ENCODE measurements at places on chromosomes 4 and X.

- no peak for DNase-seq
These were observed 73.0 kb upstream of the NFKB1 start for GRCh38 chr4:102428122-102428521.

DNA sequence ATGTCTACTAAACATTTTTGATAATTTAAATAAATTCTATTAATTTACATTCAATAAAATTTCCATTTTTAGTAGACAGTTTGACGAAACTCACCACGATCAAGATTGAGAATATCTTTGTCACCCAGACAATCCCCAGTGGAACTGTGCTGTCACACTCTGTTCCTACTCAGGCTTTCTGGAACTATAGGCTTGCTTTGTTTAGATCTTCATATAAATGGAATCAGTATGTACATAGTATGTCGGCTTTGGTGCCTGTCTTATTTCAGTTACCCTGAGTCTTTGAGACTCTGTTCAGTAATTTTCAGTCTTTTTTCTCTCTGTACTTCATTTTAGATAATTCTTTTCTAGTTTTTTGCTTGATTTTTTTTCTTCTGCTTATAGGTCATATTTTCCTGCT is 163.5 kb upstream of the EMCN start:
- no peak for DNase-seq

DNA sequence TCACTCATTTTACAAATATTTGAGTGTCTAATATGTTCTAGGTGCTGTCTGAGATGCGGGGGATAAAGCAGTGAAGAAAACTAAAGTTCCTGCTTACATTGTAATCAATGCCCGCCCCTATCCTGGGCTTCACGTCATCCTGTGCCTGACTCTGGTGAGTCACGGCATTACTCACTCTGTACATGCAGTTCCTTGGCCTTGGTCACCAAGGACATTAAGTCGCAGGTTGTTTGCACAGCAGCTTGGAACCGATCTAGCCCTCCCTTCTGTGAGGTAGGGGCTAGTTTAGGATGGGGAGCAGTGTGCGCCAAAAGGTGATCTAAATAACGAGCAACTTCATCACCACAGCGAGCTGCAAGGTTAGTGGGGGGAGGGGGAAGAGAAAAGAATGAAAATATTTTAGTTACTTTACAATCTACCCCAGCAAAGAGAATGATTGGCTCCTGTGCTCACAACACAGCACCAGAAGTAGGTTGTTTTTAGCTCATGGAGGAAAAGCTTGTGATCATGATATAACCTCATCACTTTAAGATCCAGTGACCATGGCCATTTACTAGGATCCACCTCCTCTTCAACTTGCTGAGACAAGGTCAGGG is 48.0 kb upstream of the HDAC8 start:
- DNase-seq: peak; percentile 59

DNA sequence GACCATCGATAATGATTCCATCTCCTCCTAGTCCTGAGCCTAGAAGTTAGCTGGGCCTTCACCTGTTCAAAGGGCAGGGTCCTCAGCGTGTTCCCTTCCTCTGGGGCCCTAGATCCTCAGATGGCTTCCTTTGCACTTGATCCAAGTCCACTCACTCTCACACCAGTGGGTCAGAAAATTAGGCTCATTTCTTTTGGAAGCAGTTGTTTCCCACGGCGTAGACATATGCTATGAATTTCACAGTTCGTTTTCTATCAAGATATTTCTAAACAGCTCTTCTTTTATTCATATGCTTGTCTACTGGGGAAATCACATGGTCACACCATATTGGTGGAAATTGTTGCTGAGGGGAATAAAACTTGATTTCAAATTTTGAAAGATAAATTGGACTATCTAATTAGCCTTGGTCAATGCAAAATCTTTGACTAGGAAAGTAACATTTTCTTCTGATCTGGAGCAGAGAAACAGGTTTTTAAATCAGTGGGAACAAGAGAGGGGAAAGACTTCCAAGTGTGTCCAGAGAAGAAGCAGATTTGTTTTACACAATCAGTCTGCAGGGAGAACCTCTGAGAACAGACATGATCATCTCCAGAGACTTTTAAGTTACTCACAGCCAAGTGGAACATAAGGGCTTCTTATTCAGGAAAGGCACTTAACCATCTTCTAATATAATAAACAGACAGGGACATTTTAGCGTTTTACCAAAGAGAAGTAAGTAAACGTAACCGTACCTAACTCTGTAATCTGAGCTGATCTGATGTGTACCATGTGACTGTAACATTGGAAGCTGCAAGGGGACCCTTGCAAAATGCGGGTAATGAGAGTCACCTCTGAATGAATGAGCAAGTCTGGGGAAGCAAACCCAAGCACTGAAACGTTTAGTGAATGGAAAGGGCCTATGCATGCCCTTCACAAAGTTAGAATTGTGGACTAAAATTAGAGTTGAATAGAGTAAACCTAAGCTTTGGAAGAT is 455.7 kb upstream of the FAT1 start:
- no peak for DNase-seq

DNA sequence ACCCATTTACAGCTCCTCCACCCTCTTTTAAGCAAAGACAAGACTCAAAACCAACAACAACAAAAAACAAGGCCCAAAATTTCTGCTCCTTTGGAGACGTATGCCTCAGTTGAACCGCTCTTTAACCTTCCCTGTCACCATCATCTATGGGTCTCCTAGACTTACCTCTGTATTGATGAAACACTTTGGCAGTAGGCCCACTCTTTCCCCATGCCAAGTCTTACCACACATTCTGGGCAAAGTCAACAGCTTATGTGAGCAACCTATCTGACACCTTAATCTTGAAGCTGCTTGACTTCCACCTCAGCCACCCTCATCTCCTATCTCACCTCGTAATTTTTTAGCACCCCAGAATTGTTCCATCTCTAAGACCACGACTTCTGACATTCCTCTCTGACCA is 99.7 kb upstream of the CXorf66 start:
- DNase-seq: no peak

GRCh38 chrX:119007189-119007770 is 32.9 kb downstream of the LONRF3 start:
- no peak for DNase-seq
